Forelimb muscle (tissue), 1 donor: ENCODE measurements at places on chromosomes 4 and X. TPM values are rescaled to one million over a fixed set of nuclear protein-coding genes. Genes with fewer than 3 reads are reported as not detected.

DNA sequence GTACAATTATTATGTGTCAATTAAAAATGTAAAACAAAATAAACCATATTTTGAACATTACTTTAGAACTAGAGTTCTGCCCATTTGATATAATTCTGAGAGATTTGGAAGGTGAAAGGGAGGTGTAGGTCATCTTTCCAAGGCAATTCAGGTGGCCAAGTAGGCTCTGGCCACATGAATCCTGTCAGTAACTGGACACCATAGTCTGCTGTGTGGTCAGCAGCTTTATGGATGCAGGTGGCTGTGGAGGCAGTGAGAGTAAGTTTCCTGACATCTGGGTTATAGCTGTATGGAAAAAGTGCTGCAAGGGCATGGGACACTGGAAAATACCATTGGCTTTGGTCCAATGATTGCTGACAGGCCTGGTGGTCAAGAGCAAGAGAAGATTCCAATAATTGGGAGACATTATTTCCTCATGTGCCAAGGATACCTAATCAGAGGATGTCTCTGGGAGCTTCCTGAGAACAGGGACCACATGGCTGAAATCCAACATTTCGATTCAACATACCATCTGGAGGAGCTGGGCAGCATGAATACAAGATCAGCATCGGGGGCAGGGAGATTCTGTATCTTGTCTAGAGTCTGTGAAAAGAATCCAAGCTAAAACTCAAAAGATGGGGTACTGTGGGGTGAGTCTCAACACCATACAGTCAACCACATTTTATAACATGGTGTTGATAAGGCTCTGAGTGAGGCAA is 523.1 kb downstream of the MID1IP1 start:
- no peak for DNase-seq

GRCh38 chr4:68074397-68074796 is 55.3 kb downstream of the TMPRSS11F start:
- DNase-seq: no peak

DNA sequence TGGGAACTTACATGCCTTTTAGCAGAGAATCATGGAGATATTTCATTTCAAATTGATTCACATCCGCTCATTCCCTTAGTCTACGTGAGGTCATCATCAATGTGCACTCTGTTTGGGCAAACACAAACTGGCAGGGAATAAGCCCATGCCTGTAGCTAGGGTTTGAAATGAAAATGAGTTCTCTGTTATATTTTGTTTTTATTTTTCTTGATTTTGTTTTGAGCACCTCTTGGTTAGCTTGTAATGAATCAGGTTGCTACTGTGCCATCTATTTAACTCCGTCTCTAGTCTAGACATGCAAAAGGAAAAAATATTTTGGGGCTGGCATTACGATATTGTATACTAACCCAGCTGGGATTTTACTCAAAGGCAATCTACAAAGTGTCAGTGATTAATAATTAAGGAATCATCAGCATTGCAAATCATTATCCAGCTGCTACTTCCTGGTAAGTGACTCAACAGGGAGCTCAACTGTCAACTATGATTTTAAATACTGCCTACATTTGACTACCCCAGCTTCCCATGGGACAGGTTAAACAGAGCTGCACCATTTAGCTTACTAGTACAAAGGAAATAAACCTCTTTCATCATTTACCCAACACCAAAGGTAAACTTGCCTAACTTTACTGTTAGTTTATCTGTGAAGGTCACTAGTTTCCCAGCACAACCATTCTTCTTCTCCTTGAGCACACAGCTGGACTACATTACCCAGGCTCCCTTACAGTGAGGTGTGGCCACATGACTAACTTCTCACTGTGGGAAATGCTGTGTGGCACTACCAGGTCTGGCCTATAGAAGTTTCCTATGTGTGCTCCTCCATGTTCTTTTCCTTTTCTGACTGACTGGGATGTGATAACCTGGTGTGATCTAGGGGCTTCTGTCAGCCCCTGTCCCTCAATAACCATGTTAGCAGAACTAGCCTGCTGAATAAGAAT is 21.2 kb upstream of the TRPC5OS start:
- no peak for DNase-seq

DNA sequence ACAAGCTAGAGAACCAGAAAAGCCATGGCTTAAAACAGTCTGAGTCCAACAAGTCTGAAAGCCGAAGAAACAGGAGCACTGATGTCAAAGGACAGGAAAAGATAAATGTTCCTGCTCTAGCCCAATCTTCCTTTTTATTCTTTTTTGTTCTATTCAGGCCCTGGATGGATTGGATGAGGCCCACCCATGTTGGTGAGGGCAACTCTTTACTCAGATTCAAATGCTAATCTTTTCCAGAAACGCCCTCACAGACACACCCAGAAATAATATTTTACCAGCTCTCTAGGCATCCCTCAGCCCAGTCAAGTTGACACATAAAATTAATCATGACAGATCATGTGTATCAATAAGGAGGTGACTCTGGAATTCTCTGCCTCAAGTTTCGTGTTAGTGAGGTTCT is 1002.7 kb downstream of the STPG2 start:
- DNase-seq: no peak

GRCh38 chrX:154488336-154489075 is 1.9 kb downstream of the SLC10A3 start:
- DNase-seq: no peak

DNA sequence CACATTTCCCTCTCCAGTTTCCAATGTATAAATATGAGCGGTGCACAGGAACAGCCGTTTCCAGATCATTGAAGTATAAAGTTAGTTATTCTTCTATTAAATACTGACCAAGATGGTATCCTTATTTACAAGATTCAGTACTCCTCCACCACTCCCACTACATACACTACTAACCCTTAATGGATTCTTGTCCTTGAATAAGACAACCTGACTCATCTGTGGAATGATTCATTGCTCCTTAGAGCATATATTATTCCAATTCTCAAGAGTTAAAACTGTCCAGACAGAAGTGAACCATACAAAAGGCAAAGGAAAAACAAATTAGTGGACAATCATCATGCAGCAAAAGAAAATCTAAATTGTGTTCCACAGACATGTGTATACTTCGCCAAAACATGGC is 373.3 kb downstream of the IDS start:
- DNase-seq: no peak

DNA sequence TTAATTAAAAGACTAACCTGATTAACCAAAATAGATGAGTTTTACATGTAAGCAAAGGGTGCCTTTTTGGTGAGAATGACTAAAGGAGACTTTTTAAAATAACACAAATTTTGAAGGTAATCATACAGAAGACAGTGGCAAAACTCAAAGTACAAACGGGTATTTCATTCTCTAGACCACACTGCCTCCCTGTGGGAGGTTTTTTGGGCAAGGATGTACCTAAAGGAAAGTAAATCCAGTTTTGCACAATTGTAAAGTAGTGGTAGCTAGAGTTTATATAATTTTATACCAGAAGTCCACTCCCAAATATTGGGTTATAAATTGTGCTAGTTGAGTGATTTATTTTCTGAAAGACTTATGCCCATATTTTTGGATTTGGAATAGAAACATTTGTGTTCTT is 201.0 kb downstream of the PAPSS1 start:
- peak; percentile 24 for DNase-seq

GRCh38 chr4:98890702-98891455 is 38.1 kb downstream of the EIF4E start:
- DNase-seq: no peak

DNA sequence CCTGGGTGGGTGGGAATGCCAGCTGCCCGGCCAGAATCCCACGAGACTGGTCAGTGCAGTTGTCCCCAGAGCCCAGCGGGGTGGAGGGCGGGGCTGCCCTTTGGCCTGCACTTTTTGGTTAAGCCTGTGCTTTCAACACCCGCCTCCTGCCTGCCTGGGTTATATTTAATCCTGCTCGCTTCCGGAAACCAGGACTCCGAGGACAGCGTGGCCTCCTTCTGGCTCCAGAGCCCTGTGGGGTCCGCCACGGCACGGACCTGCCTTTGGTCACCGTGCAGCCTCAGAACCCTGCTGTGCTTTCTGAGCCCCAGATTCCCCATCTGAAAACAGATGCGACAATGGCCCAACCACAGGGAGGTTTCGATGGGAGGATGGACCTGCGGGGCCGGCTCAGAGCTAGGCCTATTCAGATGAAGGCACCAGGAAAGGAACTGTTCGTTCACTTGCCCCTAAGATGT is 29.4 kb upstream of the KIAA0232 start:
- DNase-seq: no peak

DNA sequence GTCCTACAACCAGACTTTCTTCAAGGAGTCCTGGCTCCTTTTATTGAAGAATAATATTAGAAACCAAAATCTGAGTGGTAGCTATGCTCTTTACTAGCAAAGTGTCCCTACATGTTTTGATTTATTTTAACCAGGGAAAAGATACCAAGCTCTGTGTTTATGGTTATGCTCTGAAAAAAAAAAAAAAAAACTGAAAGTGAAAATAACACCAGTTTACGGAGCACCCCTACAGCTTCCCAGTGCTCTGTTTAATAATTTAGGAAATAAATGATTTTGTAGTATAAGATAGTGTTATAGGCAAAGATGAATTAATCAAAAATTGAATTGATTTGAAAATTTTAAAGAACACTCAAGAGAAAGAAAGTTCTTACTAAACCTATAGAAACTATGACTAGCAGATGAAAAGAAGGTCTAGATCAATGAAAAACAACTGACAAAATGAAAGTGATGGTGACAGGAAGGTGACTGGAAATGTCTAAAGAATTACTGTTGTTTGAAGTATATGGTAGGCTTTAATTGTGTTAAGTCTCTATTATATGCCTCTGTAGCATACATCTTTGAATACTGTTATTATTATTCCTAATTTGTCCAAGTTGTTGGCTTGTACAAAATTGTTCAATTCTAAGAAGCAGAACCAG is 1698.4 kb upstream of the PCDH10 start:
- DNase-seq: no peak

DNA sequence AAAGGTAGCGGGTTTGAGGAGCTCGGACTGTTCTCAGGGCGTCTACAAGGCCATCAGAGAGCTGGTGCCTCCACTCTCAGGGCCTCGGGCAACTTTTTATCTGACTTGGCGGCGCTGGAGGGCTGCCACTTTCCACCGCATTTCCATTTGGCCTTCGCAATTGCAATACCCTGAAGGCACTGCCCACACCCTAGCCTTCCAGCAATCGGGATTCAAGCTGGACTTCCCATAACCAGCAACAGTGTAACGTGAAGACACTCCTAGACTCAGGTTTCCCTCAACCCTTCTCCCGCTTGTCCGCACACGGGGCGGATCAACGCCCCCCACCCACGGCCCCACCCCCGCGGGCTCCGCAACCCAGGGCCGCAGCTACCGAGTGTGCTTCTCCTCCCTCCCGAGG is 50.2 kb upstream of the BCOR start:
- DNase-seq: no peak

- no peak for DNase-seq
Observed at GRCh38 chr4:26349496-26349895, 28.7 kb downstream of the RBPJ start.

DNA sequence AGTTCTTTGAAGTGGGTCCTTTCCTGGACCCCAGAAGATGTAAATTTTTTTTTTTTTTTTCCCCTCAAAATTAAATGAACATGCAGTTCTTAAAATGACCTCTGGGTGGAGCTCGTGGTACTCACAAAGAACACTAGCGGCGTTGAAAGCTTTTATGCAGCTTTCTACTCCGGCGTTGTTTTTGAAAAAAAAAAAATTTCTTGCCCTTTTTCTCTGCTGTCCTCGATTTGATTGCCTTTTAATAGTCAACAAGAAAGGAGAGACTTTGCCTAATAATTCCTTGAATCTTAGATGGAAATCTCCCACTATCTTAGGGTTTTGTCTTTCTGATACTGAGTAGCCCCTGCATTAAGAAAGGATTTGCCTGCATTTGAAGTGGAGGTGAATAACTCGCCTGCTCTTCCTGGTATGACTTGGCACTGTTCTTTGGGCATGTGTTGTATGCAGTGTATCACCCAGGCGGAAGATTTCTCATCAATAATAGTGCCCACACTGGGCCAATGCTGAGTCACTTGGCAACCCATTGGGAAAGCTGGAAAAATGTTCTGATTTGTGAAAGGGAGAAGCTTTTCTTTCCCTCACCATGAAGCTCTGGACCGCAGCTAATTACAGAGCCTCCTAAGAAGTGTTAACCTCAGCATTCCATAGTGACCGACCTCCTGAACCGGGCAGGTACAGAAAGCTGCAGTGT is 104.0 kb downstream of the PHEX start:
- no peak for DNase-seq

DNA sequence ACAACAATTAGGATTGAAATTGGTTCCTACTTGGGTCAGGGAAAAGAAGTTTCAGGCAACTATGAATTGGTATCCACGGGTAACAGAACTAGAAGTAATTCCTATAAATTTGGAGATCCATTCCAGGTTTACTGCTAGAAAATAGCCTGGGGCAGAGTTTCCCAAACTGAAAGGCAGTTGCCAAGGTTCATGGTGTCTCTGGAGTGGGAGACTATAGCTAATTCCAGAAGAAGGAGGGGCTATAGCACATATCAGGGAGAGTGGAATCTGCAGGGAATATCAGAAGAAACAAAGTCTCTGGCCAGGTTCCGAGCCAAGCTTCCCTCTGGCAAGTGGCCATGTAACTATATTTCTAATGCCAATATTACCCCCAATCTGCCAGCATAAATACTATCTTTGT is 166.3 kb downstream of the GALNTL6 start:
- DNase-seq: no peak

ITIH6 gene
- 0.77 TPM for polyA plus RNA-seq

ACSL1 gene
- polyA plus RNA-seq: 42.9 TPM

ART3 gene
- polyA plus RNA-seq: 38.3 TPM

WDFY3 gene
- 18.6 TPM for polyA plus RNA-seq

GALNT7 gene
- polyA plus RNA-seq: 33.8 TPM

DCAF4L1 gene
- 0.35 TPM for polyA plus RNA-seq

ESX1 gene
- polyA plus RNA-seq: not detected

CD99 gene
- polyA plus RNA-seq: 188 TPM

GAGE12F gene
- polyA plus RNA-seq: not detected

XAGE2 gene
- polyA plus RNA-seq: not detected

BMP2K gene
- 13.4 TPM for polyA plus RNA-seq

PRRG3 gene
- polyA plus RNA-seq: 28.6 TPM

GLOD5 gene
- polyA plus RNA-seq: not detected
